Muscle of leg (tissue), 16 donors: ENCODE measurements at places on chromosomes 5 and 9. TPM values are rescaled to one million over a fixed set of nuclear protein-coding genes. Genes with fewer than 3 reads are reported as not detected.

DNA sequence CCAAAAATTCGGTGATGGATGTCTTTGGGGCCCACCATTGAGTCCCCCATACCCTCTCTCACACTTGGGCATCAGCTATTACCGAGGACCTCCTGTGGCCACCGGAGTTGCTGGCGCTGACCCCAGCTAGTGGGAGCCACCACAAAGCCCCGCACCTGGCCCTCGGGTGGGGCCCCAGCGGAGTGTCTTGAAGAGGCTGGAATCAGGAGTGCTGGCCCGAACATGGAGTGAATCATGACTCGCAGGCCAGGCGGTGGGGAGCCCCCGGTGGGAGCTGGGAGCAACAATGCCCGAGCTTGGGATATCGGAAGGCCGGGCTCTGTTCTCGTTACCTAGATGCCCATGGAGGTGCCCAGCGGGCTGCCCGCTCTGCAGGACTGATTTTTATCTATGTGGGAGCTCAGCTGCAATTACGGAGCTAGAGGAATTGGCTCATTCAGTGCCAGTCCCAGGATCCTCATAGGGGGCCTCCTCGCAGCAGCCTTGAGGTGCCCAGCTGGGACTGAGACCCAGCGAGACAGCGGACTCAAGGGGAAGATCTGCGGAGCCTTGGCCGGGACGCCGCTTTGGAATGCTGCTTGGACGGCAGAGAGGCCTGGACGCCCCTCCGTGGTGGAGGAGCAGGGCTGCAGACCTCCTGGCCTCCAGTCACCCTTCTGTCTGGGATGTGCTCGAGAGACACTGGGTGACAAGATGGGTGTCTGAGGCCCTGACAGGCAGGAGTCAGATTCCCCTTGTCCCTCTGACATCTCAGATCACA is 70.8 kb downstream of the PSMB7 start:
- DNase-seq = no peak
- no peak overlapping the region for H3K27ac ChIP-seq
- H3K4me3 ChIP-seq = no peak overlapping the region
- peaks cover 60% of the 10 kb centered on the region for H3K4me1 ChIP-seq

DNA sequence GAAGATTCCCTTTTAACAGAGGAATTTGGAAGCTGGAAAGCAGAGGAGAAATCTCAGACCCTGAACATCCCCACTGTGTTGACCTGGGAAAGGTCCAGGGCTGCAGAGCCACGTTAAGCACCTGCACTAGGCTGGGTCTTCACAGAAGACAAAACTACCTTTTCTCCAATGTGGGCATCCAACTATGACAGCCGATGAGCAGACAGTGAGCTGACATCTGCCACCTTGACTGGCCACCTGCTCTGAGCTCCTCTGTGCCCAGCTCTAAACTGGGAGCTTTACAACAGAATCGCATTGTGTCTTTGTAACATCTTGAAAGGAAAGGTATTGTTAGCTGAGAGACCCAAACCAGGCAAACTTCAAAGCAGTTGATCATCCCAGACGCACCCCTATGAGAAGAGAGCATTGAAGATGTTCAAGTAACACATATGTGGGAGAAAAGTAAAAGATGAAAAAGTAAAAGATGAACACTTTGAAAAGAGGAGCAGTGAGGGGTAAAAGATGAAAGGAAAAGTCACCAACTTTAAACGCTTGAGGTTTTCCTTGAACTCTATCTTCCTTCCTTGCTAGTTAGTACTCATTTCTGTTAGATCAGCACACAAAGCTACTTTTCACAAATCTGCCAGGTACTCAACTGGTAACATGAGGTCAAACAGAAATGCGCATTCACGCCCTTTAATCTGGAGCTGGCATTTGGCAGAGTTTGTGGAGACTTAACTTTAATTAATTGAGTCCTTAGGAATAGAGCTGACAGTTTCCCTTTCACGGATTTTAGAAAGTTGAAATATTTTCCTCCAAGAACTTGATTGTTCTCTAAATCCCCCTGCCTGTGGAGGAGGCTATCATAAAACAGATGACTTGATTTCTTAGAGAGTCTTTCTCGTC is 53.2 kb upstream of the CTXN3 start:
- no peak for DNase-seq
- H3K27me3 ChIP-seq = no peaks in the 10 kb centered on the region
- no peak overlapping the region for H3K27ac ChIP-seq
- no peaks in the 10 kb centered on the region for H3K36me3 ChIP-seq
- H3K4me1 ChIP-seq = no peaks in the 10 kb centered on the region

- peaks cover 3% of the 10 kb centered on the region for H3K4me1 ChIP-seq
- H3K36me3 ChIP-seq = no peaks in the 10 kb centered on the region
- peak; percentile 96 for DNase-seq
- peak within 1 kb of the TSS; percentile 74 for H3K4me3 ChIP-seq
- peak within 1 kb of the TSS; percentile 90 for H3K27ac ChIP-seq
- H3K27me3 ChIP-seq = no peaks in the 10 kb centered on the region
Observed at GRCh38 chr5:53560506-53561191, at the start of gene NDUFS4. Gene NDUFS4, plus strand, starts transcription at chr5:53560639. Its CDS starts 24 bp downstream, at chr5:53560663.

The PCDHGB2 gene
- 1.5 TPM for total RNA-seq

The MATR3 gene
- 255 TPM for total RNA-seq
